ENCODE measurements at places on chromosomes 3 and 15.
A peak's percentile ranks its signal among the peaks of the same experiment; 100 is the strongest.

GRCh38 chr15:29309139-29309538 is 39.5 kb upstream of the NSMCE3 start:
- no peak for DNase-seq

GRCh38 chr15:81942157-81942556 is 103.7 kb downstream of the MEX3B start:
- no peak for DNase-seq

DNA sequence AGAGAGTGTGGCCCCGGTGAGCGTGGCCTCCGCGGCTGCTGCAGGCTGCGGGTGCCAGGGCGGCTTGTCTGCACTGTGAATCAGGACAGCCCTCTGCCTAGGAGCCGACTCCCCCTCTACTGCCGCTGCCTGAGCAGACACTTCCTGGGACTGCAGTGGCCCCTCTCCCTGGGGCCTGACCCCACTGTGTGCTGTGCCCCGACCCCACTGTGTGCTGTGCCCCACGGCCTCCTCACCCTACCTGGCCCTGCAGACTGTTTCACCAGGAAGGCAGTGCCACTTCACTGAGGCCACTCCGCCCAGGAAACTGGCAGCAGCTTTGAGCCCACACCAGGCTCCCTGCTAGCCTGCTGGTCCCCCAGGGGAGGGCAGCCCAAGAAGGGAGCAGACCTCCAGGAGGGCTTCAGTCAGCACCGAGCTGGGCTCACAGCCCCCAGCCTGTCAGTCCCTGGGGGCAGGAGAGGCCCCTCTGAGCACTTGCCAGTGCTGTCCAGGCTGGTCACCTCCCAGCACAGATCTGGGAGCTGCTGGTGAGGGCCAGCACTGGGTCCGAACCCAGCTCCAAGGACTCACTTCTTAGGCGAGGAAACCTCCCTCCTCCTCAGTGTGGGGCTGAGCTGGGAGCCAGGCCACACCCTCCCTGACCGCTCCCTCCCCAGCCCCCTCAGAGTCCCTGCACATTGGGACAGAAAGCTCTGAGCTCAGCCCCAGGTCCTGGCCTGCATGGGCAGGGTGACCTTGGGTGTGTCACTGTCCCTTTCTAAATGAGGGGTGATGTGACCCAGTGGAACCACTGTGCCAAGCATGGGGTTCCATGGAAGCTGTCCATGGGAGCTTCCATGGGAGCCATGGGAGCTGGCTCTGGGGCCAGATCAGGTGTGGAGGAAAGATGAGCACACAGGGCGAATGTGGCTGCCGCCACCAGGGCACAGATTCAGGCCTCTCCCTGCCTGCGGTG is 56.8 kb downstream of the DNAJB8 start:
- no peak for DNase-seq

GRCh38 chr15:58475573-58476524 is 44.1 kb downstream of the LIPC start:
- DNase-seq, result peak; percentile 40

GRCh38 chr3:118987477-118987876 is 47.2 kb downstream of the IGSF11 start:
- DNase-seq, result peak; percentile 2

DNA sequence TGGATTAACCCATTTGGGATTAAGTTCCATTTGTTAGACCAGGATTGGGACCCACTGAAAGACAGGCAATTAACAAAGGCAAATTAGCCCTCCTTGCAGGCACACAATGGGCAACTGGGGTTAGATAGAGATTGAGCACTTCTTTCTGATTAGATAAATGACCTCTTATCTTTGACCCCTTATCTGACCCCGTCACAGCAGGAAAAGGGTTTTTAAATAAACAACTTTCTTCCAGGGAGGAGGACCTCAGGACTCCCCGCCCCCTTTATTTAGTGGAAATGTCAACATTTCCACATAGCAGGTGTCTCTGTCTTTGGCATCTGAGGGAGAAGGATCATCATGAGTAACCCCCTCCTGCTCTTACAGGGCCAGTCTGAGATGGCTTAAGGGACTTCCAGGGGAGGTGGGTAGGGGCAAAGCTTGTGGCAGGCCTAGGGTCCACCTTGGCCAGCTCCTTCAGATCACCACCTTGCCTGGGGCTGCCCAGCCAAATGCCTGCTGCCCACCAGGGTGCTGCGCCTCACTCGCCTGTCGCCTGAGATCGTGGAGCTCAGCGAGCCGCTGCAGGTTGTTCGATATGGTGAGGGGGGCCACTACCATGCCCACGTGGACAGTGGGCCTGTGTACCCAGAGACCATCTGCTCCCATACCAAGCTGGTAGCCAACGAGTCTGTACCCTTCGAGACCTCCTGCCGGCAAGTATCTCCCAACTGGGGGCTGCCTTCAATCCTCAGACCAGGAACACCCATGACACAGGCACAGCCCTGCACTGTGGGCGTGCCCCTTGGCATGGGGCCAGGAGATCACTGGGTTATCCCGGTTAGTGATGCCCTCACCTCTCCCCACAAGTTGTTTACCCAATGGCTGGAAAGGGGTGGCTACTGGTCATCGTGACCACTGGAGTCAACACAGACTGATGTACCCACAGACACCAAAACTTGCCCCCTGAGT is 2.6 kb upstream of the WDR6 start:
- DNase-seq, result no peak

GRCh38 chr3:172065967-172066762 is 26.8 kb downstream of the FNDC3B start:
- DNase-seq, result no peak

- DNase-seq, result no peak
These were observed 341.7 kb downstream of the PTPRG start for GRCh38 chr3:61903074-61903473.

GRCh38 chr3:71102111-71102983 is 481.2 kb downstream of the FOXP1 start:
- peak; percentile 90 for DNase-seq

DNA sequence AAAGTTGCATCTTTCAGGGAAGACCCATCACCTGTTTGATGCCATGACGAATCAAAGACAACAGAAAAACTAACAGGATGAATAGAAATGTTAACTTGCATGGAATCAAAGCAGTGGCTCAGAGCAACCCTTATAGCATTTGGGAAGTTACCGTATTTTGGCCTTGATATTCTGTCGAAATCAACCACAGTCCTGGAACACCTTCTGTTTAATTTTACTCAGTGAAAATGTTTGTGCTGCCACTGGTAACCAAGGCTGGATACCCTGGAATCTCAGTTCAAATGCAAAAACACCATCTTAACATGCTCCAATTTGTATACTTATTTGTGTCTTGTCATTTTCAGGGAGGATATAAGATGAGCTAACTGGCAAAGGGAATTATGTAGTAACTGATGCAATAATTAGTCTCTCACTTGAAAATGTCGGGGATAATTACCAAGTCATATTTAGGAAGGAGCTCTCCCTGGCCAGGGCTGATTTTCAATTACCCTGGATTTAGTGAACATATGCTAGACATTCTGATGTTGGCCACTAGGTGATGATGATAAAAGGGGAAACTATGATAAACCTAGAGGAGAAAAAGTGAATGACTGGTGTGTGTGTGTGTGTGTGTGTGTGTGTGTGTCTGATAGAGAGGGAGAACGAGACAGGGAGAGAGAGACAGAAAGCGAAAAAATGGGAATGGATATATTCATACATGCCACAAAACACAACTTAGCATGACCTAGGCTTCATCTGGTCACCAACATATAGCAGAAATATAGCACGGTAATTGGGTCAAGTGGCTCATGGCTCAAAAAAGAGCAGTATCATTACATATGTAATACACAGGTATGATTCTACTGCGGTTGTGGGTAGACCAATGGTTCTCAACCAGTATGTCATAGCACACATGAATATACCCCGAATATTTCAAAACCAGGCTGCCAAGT is 19.0 kb upstream of the PRICKLE2 start:
- DNase-seq, result no peak

DNA sequence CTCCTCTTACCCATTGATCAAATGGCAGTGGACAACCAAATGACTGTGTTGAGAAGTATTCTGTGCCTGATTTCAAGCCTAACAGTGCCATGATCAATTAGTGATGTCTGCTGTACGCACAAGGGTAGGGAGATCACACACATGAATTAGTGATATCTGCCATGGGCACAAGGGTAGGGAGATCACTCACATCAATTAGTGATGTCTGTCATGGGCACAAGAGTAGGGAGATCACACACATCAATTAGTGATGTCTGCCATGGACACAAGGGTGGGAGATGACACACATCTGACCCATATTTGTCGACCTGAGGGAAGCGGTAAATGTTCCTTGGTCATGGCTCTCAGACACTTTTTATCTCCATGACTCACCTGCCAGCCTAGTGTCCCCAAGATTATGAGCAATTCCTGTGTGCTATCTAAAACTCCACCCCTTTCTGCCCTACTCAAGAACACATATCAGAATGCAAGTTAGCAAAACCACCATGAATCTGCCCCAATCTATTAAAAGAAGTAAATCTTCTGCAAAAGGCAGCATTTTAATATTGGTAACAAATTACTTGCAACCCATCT is 165.0 kb downstream of the NTRK3 start:
- DNase-seq, result no peak

DNA sequence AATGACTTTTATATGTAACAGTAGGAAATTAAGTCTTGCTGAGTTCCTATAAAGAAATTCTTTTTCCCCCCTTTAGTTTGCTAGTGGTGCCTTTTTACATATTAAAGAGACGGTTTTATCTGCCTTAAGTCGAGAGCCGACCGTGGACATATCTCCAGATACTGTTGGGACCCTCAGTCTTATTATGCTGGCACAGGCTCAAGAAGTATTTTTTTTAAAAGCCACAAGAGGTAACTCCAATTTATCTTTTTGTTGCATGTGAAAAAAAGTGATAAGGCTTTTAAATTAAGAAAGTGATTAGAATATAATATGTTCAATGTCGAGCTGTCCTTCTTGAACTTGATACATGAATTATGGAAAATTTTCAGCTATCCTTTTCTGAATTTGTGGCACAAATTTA is 26.7 kb downstream of the PDCD6IP start:
- DNase-seq, result no peak

GRCh38 chr3:124621498-124621897 is 108.8 kb upstream of the UMPS start:
- no peak for DNase-seq

DNA sequence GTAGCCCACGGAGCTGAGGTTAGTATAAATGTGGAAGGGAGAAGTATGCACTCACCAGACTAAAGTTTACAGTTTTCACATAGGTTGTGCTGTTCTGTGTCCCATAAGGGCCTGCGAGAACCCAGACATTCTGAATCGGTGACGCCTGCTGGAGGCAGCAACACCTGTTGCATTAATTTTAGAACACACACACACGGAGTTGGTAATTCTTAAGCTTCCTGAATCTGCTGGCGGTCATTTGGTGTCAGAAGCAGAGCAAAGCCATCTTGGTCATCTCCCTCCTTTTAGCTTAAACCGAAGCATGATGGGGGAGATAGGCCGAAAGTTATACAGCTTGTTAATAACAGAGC is 41.1 kb upstream of the AP3B2 start:
- no peak for DNase-seq

GRCh38 chr3:191263365-191263764 is 64.3 kb downstream of the OSTN start:
- DNase-seq, result no peak

DNA sequence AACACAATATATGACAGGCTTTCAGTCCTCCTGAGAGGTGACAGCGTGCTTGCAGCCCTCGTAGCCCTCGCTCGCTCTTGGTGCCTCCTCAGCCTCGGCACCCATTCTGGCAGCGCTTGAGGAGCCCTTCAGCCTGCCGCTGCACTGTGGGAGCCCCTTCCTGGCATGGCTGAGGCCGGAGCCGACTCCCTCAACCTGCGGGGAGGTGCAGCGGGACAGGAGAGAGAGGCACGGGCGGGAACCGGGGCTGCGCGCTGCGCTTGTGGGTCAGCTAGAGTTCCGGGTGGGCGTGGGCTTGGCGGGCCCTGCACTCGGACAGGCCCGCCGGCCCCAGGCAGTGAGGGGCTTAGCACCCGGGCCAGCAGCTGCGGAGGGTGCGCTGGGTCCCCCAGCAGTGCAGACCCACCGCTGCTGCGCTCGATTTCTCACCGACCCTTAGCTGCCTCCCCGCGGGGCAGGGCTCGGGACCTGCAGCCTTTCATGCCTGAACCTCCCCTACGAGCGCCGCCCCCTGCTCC is 60.4 kb upstream of the HRH1 start:
- no peak for DNase-seq

- no peak for DNase-seq
These were observed 32.3 kb upstream of the ATP1B3 start for GRCh38 chr3:141844108-141844507.

GRCh38 chr3:168249205-168249549 is 153.5 kb upstream of the GOLIM4 start:
- no peak for DNase-seq

Data from AG09309 (cell line).